ENCODE measurements at places on chromosomes 2 and 18.

DNA sequence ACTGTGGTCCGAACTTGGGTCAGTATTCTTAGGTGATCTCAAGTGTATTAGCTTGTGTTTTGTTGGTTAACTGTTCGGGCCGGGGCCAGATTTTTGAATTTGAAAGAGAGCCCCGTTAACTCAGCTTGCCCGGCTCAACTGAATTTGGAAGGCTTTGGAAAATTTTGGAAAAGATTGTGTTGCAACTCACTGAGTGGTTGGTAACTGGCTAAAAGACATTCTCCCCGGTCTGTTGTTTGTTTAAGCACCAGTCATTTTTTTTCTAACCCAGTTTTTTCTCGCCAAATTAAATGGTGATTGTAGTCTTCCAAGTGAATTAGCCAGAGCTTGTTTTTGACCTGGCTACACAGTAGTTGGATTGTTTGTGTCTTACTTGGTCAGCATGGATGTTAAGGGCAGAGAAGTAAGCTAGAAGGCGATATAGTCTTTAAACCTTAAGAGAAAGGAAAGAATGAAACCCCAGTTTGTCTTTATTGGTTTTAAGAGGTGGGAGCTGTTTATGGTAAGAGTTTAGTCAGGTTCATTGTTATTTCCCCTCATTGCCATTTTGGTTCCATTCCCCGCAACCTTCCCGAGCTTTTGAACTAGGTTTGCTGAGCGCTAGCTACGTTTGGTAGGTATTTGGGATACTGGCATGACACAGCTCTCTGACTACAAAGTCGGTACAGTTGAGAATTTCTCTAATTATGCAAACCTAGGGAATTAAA lies 2.4 kb downstream of the MAP4K4 start:
- no peak for DNase-seq

DNA sequence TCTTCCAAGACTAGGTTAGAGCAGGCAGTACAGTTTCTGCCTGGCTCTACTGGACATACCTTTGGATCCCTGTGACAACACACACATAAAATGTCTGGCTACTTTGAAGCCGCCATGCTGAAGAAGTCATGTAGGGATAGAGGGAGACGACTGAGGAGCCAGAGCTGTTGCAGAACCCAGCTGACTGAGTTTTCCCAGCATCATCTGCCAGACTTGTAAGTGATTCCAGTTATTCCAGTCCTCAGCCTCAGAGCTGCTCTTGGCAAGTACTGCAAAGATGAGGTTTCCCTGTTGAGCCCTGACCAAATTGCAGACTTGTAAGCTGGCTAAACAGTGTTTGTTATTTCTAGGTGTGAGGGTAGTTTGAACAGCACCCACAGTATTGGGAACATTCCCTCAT lies 31.5 kb upstream of the TSPYL6 start:
- no peak for DNase-seq

DNA sequence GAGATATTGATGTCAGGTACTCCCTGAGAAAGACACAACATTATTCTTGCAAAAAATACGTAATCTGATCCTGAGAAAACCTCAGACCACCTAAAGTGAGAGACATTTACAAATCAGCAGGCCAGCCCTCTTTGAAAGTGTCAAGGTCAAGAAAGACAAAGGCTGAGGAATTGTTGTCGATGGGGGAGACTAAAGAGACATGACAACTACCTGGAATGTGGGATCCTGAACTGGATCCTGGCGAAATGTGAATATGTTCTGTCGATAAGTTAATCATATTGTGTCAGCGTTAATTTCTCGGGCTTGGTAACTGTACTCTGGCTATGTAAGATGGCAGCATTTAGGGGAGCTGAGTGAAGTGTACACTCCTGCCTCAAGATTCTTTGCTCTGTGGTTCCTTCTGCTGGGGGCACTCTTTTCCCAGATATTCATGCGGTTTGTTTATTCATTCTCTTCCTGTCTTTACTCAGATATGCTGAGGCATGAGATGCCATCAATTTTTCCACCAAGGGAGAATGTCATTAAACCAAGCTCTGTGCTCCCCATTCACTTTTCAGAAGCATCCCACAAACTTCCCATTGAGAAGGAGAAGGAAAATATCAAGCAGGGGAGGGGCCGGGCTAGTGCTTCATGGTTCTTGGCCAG lies 154.9 kb downstream of the CAPN13 start:
- no peak for DNase-seq

DNA sequence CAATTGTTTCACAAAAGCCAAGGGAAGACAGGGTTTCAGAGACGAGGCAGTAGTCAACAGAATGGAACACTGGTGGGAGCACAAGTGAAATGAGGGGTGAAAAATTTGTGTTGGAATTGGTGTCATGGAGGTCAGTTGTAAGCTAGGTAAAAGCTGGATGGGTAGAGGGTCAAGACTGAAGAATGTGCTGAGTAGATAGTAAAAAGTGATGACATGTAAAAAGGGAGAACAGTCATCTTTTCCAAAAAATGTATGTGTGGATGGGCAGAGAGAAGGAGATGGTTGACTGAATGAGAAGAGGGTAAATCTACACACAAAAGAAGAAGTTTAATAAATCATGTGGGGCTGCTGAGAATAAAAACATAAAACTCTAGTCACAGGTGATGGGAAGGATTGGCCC lies 92.7 kb upstream of the COL3A1 start:
- DNase-seq: no peak

GRCh38 chr18:8912348-8913326 lies 189.9 kb upstream of the NDUFV2 start:
- peak; percentile 61 for DNase-seq

All from NCI-H187 treated with DMSO at 0.1 percent for 48 hours (cell line).